GM23248 (cell line): ENCODE measurements at places on chromosomes 5 and 9.

- DNase-seq = no peak
These were observed 21.0 kb upstream of the NSMF start for GRCh38 chr9:137479892-137480685.

DNA sequence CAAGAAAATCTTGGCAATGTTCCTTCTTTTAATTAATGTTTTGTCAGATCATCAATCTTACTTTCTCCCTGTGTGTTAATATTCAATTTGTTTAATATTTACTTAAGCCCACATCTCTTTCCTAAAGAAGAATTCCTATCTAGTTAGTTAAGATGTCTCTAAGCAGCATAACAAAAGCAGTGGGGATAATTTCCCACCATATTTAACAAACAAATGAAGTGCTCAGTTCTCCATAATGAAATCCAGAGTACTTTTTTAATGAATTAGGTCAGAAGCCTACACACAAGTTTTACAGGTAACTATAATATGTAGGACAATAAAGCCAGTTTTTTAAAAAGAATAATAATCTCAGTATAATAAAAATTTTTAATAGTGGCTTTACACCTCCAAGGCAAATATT is 1918.8 kb downstream of the EFNA5 start:
- no peak for DNase-seq

DNA sequence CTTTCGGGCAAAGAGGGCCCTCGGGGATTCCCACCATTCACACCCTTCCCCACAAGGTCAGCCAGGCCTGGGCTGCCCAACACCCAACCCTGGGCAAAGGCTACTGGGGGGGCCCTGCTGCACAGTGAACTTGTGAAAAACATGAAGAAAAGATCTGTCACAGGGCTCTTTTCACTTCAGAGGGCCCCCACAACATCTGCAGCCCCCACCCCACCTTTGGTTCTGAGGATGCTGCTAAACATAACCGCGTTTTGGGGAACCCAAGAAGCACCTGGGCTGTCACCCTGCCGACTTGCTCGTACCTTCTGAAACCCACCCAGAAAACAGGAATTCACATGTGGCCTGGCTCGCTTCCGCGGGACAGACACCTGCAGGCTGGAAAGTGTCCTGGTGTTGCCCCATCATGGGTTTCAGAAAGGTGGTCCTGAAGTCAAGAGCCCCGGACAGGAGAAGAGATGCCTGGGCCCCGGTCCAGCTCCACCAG is 29.3 kb downstream of the B4GALT1 start:
- no peak for DNase-seq

DNA sequence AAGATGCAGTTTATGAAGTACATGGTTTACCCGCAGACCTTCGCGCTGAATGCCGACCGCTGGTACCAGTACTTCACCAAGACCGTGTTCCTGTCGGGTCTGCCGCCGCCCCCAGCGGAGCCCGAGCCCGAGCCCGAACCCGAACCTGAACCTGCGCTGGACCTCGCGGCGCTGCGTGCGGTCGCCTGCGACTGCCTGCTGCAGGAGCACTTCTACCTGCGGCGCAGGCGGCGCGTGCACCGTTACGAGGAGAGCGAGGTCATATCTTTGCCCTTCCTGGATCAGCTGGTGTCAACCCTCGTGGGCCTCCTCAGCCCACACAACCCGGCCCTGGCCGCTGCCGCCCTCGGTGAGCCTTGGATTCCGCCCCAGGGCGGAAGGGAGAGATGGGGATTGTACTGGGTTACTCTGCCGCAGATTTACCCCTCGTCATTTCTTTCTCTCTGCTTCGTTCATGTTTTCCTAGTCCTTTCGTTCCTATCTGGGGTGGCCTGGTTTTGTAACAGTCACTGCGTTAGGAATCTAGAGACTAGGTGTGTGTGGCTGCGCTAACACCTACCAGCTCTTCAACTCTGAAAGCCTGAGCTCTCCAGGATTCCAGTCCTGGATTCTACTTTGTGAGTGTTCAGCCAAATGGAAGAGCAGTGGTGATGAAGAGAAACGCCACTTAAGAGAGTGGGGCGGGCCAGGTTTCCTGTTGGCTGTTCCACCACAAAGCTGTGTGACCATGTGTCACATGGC is 638 bp downstream of the MRPS30 start:
- DNase-seq = peak; percentile 89

GRCh38 chr9:86352440-86353077 is 1.7 kb downstream of the TUT7 start:
- DNase-seq = peak; percentile 61

GRCh38 chr5:115541611-115542010 is 3.0 kb downstream of the FEM1C start:
- peak; percentile 33 for DNase-seq

DNA sequence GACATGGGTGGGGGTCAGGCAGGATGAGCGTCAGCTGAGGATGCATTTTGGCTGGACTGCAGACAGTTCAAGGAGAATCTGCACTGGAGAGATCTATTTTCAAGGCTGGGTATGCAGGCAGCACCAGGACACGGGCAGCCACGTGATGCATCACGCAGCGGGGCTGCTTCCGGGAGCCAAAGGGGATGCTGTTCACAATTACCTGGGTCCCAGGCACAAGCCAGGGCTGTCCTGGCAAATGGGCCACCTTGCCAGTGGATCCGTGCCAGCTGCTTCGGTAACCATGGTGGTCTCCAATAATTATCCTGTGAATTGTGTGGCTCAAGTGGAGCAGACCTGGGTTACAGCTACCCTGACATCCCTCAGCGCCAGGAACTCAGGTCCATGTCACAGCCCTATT is 17.5 kb downstream of the DBH start:
- DNase-seq = no peak

GRCh38 chr9:35790385-35791296 is 750 bp upstream of the NPR2 start:
- DNase-seq = peak; percentile 91

- DNase-seq = peak; percentile 73
These were observed 308.7 kb downstream of the SPOCK1 start for GRCh38 chr5:137190441-137190840.

DNA sequence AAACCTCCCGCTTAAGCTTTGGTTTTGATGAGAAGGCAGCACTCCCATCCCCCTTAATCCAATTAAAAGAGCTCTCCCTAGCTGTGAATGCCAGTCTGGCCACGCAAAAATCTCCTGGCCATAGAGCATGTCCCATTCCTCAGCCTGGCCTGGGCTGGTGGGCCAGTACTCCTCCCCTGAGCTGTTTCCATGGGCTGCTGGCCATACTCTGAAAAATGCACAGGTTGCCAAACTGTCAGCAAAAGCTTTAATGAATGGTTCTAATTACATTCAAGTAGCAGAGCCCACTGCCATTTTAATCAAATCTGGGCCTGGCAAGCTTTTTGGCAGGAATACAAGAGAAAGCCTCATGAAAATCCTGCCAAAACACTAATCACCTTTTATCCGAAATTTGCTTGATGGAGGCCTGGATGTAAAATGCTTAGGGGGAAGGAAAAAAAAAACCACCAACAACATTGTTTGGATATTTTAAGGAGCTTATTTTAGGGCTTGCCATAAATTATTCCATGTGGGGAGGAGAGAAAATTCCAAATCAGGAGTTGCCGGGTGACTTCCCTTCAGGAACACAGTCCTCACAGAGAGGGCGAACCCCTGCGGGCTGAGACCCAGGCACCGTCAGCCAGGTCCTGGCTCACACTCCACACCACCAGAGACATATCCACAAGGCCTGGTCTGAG is 243.3 kb downstream of the SEC61B start:
- no peak for DNase-seq

DNA sequence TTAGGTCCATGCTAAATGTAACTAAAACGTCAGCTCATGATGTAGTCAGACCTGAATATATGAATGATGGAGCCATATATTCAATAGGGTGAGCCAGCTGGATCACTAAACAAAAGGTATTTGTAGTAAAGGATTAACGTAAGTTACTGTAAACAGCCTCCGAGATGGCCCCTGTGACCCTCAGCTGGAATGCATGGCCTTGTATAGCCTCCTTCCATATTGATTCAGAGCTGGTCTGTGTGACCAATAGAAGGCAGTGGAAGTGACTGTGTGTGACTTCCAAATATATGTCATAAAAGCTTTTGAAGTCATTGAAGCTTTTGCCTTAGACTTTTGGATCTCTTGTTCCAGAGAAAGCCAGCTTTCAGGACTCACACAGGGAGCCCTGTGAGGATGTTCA is 154.4 kb upstream of the CHD1 start:
- DNase-seq = no peak

DNA sequence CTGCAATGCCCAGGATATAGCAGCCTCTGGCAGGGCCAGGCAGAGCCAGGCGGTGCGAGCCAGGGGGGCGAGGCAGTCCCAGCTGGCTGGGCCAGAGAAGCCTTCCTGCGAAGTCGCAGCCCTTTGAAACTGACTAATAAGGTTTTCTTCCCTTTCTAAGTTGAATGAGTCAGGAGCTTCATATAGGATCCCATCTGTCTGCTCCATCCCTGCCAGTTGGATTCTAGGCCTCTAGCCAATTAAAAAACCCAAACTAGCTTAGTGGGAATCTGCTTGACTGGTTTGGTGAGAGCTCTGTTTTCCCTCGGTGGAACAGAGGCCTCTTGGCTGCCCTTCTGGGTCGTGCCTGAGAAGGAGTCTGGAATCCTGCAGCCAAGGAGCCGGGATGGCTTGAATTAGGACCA is 70.1 kb upstream of the RAPGEF1 start:
- peak; percentile 58 for DNase-seq

DNA sequence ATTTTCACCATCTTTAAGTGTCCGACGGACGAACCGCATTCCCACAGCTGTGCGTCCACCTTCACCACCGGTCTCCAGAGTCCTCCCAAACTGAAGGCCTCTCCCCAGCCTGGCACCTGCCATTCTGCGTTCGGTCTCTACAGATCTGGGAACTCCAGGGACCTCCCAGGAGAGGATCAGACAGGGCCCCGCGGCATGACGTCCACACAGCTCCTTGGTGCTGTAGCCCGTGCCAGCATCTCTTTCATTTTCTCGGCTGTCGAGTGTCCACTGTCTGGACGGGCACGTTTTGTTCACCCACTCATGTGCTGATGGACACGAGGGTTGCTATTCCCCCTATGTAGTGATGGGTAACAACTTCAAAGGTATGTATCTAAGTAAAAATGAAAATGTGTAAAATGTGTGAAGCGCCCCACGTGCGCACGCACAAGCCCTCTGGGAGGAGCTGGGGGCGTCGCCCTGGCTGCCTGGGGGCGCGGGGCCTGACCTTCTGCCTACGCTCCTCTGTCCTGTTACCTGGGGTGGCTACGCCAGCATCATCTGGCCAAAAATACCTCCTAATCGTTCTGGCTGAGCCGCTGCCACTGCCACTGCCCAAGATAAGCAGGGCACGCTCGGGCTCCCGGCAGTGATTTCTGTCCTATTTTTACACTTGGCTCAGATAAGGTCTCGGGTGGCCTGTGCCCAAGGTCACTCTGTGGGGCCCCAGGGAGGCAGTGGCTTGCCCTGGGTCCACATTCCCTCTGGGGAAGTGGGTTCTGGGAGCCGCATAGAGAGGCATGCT is 10.8 kb upstream of the SLC12A7 start:
- no peak for DNase-seq

- peak; percentile 74 for DNase-seq
These were observed 450.8 kb upstream of the WWC1 start for GRCh38 chr5:167840527-167841130.

DNA sequence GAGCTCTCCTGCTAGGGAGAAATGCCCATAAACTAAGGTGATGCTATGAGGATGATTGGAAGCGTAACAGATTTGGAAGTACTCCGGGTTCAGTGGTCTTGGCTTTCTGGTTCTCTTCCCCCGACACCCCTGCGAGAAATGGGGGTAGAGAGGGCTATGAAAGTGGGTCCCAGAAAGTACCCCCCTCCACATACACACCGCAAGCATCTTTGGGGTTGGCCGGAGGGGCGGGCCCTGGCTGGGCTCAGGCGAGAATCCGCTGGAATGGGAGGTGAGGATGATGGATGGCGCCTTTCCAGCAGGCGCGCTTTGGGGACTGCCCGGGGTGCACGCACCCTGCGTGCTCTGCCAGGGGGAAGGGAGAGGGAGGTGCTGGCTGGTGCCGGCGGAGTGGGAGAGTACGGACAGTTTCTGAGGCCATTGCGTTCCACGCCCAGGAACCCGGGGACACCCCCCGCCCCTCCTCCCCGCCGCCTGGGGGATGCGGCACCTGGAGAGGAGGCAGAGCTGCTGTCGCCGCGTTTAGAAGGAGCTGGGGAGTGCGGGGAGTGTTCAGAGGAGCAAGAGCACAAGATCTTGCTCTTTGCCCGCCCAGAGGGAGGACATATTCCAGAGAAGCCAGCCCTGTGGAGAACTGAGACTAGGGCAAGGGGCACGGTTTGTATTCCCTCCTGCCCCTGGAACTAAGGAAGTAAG is 1.9 kb downstream of the PCSK5 start:
- peak; percentile 23 for DNase-seq

DNA sequence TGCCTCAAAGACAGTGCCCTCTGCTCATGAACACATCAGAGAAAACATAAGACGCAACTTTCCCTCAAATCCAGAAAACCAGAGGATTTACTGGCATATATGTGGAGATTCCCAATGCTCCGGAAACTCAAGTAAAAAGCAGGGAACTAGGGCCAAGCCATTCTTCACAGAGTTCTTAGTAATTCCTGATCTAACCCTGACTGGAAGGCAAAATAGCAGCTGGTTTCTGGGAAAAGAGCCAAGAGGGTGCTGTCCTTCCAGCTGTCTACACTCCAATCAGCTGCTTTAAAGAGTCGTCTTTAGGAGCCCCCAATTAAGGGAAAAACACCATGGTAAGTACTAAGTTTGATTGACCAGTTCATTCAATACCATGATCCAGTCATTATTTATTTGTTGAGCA is 49.6 kb downstream of the GNA14 start:
- DNase-seq = peak; percentile 33

- DNase-seq = no peak
These were observed 72.3 kb upstream of the PRLR start for GRCh38 chr5:35302544-35302943.

DNA sequence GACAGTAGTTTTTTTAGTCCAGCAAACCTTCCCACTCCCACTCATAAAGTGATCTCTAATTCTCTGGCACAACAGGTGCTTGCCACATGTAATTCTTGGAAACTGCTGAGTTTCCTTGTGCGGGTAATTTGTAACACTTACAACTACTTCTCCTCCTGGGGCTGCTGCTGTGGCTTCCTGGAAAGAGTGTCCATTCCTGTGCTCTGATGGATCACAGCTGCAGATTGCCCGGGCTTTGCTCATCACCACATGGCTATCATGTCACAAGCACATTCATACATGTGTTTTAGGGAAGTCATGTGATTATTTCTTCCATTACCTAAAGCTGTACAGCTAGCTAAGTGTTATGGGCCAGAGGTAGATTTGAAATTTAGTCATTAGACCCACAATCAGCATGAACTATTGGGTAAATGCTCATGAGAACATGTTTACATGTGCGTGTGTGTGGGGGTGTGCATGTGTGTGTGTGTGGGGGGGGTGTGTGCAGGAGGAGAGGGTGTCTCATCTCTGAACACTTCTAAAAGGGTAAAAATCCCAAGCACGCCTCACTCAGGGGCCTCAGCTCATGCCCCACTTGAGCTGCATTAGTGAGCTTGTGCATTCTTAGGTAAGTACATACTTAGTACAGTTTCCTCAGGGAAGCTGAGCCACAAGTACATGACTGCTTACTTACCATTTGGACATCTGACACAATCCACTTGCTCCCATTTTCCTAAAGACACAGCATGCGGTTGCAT is 118.1 kb upstream of the CCDC112 start:
- DNase-seq = peak; percentile 96

- DNase-seq = no peak
These were observed 38.3 kb downstream of the ZDHHC21 start for GRCh38 chr9:14654932-14655331.

- DNase-seq = peak; percentile 79
These were observed 37.7 kb downstream of the NR4A3 start for GRCh38 chr9:99859243-99859980.

GRCh38 chr9:75990576-75991304 is 100.3 kb downstream of the PCSK5 start:
- DNase-seq = no peak
